ENCODE measurements at places on chromosomes 4 and X.
A peak's percentile ranks its signal among the peaks of the same experiment; 100 is the strongest.

DNA sequence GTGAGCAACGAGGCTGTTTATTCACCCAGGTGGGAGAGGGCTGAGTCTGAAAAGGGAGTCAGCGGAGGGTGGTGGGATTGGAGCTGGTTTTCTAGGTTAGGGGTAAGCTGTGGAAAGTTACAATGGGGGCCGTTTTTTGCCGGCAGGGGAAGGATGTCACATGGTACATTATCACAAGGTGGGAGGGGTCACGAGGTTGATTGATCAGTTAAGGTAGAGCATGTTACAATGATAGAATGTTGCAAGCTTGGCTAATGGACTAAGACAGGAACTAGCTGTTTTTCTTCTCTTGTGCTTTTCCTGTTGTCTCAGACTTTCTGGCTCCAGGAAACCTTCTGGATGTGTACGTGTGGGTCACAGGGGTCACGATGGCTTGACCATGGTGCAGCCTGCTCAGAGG lies 536.3 kb upstream of the HTR2C start:
- no peak for DNase-seq

DNA sequence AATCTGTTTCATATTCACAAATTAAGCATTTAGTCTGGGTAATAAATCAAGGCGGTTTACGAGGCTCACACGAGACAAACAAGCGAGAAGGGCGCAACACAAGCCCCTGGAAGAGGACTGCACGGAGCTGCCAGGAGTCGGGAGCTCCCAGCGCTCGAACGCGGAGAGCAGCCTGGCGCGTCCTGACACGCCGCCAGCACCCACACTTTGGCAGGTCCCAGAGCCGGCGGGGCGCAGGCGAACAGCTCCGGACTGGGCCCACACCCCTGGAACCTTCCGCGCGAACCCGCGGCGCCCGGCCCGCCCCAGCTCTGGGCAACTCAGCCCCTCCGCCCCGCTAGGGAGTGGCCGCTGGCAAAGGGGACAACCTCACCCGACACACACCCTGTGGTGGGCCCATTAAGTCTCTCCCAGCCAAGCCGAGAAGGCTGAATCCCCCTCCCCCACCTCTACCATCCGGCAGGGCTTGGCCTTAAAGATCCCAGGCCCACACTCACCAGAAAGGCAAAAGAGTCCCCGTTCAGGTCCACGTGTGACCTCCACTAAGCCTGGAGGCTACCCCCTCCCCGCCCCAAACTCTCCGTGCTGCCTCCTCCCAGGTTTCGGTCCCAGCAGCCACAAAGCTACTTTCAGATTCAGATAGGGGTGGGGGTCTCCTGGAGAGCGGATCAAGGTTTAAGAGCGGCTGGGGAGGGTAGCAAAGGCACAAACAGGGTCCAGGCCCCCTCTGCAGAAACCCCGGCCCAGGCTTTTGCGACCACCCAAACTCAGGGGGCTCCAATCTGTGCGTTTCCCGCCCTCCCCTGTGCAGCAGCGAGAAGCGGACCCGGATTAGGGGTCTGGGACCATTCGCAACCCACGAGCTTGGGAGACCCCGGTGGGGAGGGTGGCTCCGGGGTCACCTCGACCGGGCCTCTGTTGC lies 47.5 kb upstream of the BCOR start:
- peak; percentile 21 for DNase-seq

GRCh38 chr4:135966936-135967335 lies 1565.4 kb downstream of the PCDH18 start:
- no peak for DNase-seq

- DNase-seq: no peak
These were observed 129.7 kb downstream of the TMEM164 start for GRCh38 chrX:110132450-110133114.

- peak; percentile 97 for DNase-seq
These were observed at the start of the genes HAUS3 and POLN for GRCh38 chr4:2241410-2242353. Gene HAUS3, minus strand, starts transcription at chr4:2242121. Its CDS starts 1,175 bp downstream, at chr4:2240946. Gene POLN, minus strand, starts transcription at chr4:2242121. Its CDS starts 12,890 bp downstream, at chr4:2229231.

DNA sequence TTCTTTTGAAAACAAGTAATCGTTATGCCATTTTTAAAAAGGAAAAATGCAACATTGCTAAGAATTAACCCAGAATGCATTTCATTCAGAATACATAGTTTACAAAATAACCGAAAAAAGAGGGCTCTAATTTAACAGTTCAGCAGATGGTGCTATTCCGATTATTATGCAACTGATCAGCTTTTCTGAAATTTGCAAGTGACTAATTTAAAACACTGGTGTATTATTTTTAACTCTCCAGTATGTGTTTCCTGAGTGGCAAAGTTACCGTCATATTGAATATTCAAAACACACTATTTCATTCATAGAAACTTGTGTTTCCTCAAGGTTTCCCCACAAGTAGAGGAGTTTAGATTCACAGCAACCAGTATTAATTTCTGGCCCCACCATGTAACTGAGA lies 21.1 kb downstream of the ZBTB49 start:
- no peak for DNase-seq

DNA sequence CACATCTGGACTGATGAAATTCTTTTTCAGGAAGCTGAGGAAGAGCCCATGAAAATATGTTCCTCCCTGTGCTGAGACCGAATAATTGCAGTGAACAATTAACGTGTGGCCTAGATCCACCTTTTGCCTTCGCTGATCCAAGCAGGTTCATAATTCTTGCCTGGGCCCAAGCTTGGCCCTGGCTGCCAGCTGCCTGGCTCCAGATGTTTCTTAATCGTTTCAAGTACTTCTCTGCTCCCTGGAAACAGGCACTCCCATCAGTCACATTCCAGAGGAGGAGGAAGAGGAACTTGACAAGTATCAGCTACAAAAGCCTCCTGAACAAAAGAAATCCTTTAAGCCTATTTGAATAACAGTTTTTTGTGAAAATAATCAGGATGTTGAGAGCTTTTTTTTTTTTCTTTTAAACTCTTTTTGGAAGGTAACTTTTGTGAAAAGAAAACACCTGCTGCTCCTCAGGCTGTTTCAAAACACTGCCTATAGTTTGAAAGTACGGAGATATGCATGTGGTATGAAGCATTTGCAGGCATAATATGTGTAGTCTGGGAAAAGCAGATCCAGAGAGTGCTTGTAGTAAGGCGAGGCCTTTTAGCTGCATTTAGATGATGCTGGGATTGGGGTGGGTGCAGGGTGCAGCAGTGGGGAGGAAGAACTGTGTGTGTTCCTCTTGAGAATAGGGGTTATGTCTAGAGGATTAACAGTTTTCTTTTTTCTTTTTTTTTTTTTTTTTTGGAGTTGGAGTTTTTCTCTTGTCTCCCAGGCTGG lies 154.4 kb downstream of the PTTG2 start:
- no peak for DNase-seq

DNA sequence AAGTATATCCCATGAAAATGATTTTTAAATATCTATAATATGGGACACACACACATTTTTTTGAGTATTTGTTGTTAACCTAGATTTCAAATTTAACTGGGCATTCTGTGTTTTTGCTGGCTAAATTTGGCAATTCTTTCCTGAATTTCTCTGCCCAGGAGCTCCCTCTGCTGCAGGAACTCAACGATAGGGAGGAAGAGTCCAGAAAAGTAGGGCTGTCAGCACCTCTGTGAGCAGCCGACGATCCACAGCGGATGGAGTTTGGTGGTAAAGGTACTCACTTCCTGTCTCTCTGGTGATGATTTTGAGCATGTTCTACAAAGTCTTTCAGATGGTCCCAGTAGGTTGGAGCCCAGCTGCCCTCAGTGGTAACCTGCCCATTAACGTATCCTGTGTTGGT lies 23.1 kb upstream of the TMEM184C start:
- DNase-seq: no peak

DNA sequence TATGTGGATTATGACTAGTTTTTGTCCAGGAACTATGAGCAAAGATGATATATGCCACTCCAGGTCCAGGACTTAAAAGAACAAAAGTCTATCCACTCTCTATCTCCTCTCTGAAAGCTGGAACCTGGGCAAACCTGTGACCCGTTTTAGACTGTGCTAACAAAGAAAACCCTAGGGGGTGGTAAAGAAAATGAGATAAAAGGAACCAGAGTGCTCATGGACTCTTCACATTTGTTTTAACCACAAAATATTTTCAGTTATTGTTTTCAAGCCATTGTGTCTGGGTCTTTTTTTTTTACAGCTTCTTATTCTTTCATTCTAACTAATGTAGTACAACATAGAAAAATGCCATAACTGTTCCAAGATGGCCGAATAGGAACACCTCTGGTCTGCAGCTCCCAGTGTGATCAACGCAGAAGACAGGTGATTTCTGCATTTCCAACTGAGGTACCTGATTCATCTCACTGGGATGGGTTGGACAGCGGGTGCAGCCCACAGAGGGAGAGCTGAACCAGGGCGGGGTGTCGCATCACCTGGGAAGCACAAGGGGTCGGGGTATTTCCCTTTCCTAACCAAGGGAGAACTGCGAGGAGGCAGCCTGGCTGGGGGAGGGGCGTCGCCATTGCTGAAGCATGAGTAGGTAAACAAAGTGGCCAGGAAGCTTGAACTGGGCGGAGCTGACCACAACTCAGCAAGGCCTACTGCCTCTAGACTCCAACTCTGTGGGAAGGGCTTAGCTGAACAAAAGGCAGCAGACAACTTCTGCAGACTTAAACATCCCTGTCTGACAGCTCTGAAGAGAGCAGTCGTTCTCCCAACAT lies 45.1 kb downstream of the CHM start:
- DNase-seq: peak; percentile 34

DNA sequence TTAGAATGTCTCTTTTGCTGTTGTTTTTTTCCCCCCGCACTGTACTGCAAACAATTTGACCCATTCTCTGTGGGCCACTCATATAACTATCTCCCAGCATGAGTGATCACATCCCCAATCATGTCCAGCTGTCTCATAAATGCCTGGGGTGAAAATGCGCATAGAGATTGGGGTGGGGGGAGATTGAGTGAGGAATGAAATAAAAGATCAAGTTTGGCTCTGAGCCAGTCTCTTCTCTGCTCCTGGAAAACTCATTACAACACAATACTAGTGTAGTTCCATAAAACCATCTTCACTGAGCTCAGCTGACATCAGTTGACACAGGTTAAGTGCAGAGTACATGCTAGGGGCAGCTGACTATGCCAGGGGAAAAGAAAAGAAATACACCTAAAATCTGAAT lies 96.9 kb downstream of the EGF start:
- DNase-seq: no peak

GRCh38 chrX:126670258-126670657 lies 117.6 kb upstream of the DCAF12L1 start:
- DNase-seq: no peak
